ENCODE measurements at places on chromosomes 2 and 18. TPM values are rescaled to one million over a fixed set of nuclear protein-coding genes. Genes with fewer than 3 reads are reported as not detected.

The ZNF892 gene
- total RNA-seq: 4.2 TPM

- DNase-seq: no peak
Observed at GRCh38 chr2:73897240-73897583, 4.4 kb downstream of the ACTG2 start.

GRCh38 chr2:172092716-172093415 lies 7.6 kb downstream of the DLX1 start:
- no peak for DNase-seq

- DNase-seq: no peak
Observed at GRCh38 chr2:232980683-232981082, 32.4 kb downstream of the NGEF start.

DNA sequence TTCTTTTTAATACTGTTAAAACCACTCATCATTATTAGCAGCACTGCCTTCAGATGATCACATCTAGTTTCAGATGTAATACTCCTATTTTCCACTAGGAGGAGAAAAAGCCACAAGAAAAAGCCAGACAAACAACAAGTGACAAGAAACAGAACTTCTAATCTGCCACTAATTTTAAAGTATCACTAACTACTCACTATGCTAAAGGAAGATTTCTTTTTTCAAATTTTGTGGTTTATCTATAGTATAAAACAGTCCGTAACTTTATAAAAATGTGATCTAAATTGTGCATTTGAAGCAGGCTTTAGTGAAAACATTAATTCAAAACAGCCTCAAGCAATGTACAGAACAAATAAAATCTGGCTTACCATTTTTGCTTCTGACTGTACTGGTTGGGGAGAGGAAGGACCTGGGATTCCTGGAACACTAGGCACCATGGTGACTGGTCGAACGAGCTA lies 56.8 kb downstream of the ATF2 start:
- peak; percentile 68 for DNase-seq

Measured in fibroblast of villous mesenchyme (primary cell).